ENCODE measurements at places on chromosomes 4 and X. TPM values are rescaled to one million over a fixed set of nuclear protein-coding genes. Genes with fewer than 3 reads are reported as not detected.

- no peak for DNase-seq
Measured at GRCh38 chr4:16864199-16864598, 34.2 kb downstream of the LDB2 start.

GRCh38 chrX:46898207-46898606 lies 14.0 kb upstream of the JADE3 start:
- DNase-seq: no peak

- no peak for DNase-seq
Measured at GRCh38 chr4:106582103-106582502, 213.5 kb upstream of the GIMD1 start.

DNA sequence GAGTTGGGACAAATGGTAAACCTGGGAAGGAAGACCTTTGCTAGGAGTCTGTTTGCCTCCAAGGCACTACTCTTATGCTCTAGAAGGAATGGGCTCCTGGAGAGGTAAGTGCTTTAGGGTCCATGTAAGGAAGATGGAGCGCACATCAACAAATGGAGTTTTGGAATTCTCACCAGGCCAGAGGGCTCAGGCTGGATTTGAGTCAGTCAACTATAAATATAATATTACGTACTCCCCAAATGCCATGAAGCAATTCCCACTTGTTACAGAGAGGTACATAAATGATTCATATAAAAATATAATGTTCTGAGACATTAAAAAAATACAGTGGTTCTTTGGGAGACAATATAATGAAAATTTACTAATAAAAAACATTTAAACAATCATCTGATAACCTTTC lies 1.6 kb upstream of the SLC9B1 start:
- no peak for DNase-seq

DNA sequence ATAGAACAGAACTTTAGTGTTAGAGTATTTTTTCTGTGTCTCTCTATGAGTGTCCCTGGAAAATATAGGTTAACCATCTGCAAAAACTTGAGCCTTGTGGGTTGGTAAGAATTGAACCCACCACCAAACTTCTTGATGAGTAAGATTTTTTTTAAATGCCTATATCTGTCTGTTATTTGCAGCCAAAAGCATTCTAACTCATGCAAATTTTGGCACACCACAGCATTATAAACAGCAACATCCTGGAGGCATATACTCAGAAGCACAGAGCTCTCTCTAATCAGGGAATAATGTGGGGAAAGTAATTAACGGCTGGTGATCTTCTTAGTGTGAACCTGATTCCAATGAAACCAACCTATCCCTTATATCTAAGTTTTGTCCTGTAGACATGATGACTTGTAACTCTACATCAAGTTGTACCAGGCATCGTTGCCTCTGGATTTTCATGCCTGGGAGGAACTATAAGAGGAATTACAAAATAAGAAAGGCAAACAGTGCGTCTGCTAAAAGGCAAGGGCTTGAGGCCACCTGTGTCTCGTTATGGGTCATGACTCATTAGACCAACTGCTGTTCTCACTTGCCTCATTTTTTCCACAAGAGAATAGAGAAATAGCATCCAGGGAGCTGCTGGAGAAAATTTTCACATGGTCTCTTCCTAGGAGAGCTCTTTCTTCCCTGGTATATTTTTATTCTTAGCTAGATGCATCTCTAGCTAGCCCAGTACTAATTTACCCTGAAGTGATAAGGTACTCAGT lies 202.4 kb downstream of the CHIC2 start:
- peak; percentile 37 for DNase-seq

The GPM6B gene
- total RNA-seq: 317 TPM

DNA sequence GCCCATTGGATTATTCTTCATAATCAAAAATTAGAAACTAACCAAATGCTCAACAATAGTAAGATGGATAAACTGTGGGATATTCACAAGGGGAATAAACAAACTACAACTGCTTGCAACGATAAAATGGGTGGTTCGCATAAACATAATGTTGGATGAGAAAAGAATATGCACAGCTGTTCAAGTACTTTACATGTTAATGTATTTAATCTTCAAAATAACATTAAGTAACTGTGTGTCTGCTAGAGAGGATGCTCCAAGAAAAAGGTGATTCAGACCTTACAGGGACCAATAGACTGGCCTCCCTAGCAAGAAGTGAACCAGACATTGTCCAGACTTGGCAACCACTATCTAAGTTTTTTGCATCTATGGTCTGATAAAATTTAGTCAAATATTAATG lies 2.3 kb downstream of the PFKFB1 start:
- DNase-seq: no peak

The ZNF732 gene
- total RNA-seq: 1.4 TPM

The INTU gene
- total RNA-seq: 24.4 TPM

The REELD1 gene
- 0.30 TPM for total RNA-seq

DNA sequence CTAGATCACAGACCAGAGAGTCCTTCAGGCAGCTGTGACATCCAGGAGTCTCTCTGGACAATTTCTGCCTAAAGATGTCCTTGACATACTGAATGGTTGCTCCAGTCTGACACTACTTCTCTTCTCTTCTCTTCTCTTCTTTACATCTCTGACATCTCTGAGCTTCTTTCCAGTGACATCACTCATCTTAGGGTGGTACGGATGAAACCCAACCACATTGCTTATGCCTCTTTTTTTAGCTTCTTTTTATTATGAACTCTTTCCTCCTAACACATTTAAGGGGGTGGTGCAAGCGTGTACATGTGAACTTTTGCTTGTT lies 39.4 kb upstream of the IRF2 start:
- no peak for DNase-seq

DNA sequence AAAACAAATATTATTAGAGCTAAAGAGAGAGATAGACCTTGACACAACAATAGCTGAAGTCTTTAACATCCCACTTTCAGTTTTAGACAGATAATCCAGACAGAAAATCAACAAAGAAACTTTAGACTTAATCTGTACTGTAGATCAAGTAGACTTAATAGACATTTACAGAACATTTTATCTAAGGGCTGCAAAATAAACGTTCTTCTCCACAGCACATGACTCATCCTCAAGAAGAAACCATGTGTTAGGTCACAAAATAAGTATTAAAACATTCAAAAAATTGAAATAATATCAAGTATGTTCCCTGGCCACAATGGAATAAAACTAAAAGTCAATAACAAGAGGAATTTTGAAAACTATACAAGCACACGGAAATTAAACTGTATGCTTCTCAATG lies 1510.3 kb upstream of the PCDH10 start:
- DNase-seq: no peak

Measured in spinal cord (tissue), 10 donors.